ENCODE measurements at places on chromosomes 11 and 22. TPM values are rescaled to one million over a fixed set of nuclear protein-coding genes. Genes with fewer than 3 reads are reported as not detected.

DNA sequence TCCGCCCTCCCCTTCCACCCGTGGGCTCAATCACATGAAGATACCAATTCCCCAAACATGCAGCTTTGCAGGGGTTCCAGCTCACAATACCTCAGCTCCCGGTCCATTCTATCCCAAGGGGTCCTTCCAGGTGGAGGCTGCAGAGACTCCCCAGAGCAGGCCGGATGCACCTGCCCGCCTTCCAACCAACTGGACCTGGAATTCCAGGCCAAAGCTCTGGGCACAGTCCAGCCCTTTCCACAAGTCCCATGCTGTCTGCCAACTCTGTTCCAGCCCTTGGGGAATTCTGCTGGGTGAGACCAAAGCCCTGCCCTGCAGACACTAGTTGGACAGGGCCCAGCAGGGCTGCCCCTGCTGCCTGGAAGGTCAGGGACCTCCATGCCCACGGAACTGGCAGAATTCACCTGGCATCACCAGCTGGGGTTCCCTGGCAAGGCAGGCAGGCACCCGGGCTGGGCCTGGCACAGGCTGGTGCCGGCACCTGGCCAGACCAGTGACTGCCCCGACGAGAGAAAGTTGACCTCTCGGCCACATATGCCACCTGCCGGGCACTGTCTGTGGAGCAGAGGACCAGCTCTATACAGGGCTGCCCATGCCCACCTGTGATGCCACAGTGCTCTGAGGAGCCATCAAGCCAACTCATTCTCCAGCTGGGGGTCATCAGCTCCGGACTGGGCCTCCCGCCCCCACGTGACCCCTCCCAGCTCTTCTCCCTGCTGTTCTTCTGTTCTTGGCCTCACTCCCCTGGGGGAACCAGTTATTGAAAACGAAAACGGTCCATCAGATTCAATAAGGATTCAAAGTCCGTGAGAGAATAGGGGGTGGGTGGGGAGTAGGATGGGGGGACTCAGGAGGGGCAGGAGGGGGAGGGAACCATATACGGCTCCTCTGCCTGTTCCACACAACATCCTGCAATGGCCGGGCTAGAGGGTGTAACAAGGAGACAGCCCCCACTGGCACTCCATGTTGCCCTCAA is 4.7 kb downstream of the SYT7 start:
- no peak for DNase-seq

- DNase-seq = no peak
Observed at GRCh38 chr11:71502871-71503435, 24.1 kb upstream of the KRTAP5-7 start.

Gene TAGLN
- polyA plus RNA-seq = 296 TPM

GRCh38 chr11:57477507-57478189 is 17.3 kb downstream of the RTN4RL2 start:
- DNase-seq = no peak

Gene CPT1A
- polyA plus RNA-seq = 21.4 TPM

Data from A549 (cell line).